ENCODE measurements at places on chromosomes 3 and 15.

GRCh38 chr15:69056365-69056764 lies 41.9 kb downstream of the NOX5 start:
- DNase-seq = peak; percentile 61

GRCh38 chr15:73941871-73942635 lies 15.8 kb downstream of the LOXL1 start:
- DNase-seq = no peak

DNA sequence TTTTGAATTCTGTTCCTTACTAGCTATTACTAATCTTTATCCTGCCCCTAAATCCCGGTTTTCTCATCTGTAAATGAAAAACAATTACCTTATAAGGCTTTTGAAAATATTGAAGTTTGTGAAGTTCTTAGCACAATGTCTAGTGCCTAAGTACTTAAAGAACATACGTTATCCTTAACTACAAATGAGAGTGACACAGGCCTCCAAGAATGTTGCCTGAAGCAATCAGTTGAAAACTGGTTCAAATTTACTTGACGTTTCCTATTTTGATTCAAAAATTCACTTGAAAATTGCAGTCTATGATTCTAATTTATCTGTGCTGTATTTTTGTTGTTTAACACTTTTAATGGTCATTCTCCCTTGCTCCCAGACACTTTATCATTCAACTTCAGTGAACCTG lies 3.2 kb downstream of the SENP7 start:
- DNase-seq = no peak

- DNase-seq = no peak
Observed at GRCh38 chr3:62209101-62209500, 164.2 kb downstream of the FEZF2 start.

- DNase-seq = no peak
Observed at GRCh38 chr3:60469481-60469880, 781.8 kb downstream of the FHIT start.

DNA sequence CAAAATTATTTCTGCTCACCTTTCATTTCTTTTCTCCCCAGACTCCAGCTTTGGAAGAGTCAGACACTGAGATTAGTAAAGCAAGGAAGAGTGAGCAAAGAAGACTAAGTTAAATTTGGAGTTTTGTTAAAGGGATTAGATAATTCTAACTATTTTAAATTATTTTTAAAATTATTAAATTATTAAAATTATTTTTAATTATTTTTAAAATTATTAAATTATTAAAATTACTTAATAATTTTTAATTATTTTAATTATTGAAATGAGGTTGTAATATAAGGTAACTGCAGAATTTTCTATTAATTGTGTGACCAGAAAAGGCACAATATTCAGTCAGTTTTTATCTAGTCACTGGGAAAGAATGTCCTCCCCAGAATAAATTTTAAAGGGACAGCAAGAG lies 185.0 kb upstream of the EOMES start:
- no peak for DNase-seq

GRCh38 chr3:149872589-149872988 lies 59.6 kb downstream of the RNF13 start:
- no peak for DNase-seq

DNA sequence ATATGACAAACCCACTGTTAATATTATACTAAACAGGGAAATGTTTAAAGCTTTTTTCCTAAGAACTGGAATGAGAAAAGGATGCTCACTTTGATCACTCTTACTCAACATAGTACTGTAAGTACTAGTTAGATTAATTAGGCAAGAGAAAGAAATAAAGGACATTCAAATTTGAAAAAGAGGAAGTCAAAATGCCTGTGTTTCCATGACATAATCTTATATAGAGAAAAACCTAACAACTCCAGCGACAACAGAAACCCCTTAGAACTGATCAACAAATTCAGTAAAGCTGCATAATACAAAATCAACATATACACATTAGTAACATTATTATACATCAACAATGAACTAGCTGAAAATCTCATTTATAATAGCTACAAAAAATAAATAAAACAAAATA lies 200.6 kb upstream of the ROBO1 start:
- DNase-seq = no peak

DNA sequence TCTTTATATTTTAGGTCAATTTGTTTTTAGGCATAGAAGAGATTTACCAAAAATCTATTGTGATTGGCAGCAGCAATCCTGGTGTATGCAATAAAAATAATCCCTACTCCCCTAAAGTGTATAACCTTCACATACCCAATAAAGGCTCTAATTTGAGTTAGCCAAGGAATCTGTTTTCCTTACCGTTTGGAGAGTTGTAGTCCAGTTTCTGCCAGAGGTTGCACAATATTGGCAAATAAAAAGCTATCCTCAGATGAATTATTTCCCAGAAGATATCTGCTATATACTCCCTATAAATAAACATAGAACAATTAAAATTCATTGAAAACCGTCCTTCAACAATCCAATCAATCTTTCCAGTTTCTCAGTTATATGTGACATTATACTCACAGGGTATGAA lies 31.1 kb downstream of the ACKR4 start:
- DNase-seq = no peak

DNA sequence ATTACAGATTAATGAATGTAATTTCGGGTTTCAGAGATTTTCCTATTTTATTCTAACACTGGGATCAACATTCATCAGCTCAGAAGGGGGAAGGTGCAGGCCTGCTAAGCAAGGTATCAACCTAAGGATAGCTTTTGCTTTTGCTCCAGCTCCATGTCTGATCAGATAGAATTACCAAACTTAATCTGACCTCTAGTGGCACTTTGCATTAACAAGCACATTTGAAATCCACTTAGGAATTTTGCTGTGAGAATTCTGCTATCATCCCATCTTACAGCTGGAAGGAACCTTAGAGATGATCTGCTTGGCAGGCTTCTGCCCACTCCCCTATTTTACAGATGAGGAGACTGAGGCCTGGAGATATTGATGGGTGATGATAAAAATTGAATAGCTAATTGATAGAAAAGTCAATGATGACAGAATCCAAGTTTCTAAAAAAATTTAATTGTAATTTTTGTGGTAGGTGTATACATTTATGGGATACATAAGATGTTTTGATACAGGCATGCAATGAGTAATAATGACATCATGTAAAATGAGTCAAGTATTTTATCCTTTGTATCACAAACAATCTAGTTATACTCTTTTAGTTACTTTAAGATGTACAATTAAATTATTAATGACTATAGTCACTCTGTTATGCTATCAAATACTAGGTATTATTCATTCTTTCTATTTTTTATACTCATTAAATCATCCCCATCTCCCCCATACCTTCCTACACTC lies 209.2 kb upstream of the ZPLD1 start:
- DNase-seq = peak; percentile 80

DNA sequence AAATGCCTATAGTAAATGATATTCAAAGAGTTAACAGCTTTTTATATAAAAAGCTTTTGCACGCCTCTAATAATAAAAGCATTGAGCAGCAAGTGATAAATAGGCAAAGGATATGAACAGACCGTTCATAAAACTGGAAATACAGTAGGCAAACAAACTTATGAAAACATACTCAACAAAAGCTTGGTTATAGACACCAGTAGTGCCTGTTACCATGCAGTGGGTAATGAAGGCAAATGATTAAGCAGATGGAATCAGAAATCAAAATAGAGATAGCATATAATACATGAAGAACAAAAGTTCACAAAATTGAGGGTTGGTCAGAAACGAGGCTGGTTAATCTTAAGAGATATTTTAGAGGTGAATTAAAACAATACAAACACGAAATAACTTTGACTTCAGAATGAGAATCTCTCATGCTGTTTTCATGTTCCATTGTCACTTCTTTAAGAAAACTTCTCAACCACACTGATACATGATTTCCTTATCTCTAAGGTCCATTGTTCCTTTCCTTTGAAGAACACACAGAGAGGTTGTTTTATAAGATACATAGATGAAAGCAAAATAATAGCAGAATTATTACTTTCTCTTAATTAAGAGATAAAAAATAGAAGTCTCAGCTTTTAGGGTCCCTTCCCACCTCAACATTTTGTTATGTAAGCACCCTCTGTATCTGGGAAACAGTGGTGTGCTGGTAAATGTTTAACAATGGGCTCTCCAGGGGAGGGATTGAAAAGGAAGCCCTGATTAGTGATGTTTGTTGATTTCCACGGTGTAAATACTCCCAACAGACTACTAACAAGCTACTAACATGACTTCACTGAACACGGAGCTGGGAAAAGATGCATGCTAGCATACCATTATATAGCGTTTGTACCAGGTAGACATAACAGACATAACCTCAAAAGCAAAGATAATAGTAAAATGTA lies 12.6 kb downstream of the RASGRP1 start:
- DNase-seq = no peak

DNA sequence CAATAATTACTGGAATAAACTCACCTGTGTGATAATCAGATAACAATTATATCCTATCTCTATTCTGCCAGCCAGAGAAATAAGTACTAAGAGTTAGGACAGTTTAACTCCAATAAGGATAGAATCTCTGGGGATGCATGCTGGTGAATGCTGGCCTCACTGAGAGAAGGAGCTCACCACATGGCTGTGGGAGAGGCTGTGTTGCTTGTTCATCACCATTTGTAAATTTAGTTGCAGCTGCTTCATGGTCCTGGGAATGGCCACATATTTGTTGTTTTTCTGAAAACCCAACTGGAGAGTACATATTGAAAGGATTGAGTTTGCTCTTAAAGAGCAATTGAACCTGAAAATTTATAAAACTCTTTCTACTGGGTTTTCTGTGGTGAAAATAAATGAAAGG lies 207.3 kb downstream of the NECTIN3 start:
- peak; percentile 7 for DNase-seq

DNA sequence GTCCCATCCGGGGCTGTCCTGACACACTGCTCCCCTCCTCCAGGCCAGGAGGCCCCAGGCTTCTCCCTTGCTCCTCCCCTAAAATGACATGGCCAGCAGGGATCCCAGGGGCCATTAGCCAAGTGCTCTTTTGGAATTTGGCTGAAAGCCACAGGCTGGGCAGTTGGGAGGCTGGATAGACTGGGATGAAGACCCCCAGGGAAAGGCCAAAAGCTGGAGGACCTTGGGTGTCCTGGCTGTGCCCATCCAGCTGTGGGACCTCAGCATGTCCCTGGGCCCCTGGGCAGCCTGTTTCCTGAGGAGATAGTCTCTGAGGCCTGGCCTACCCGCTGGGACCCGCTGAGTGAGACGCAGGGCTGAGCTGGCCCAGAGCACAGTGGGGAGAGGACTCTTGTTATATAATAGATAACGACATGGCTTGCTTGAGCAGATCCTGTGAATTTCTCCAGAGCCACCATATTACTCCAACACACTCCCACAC lies 5.7 kb upstream of the PDE8A start:
- no peak for DNase-seq

DNA sequence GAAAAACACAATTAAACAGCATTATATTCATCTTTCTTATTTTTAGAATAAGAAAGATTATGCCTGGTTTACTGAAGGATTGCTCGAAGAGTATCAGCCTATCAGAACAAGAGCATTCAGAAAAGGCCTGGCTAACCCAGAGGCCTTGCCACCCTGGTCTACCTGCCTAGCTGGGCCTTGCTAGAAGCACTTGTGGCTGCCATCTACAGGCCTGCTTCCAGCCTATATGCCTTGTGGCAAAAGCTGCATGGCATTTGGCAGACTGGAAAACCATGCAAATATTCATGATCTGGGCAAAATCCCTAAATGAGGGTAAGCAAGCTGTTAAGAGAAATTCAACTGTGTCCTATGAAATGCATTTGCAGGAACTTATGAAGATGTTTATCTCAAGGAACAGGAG lies 9.3 kb upstream of the ATP13A4 start:
- peak; percentile 42 for DNase-seq

- DNase-seq = no peak
Observed at GRCh38 chr15:37058316-37058985, 41.9 kb downstream of the MEIS2 start.

DNA sequence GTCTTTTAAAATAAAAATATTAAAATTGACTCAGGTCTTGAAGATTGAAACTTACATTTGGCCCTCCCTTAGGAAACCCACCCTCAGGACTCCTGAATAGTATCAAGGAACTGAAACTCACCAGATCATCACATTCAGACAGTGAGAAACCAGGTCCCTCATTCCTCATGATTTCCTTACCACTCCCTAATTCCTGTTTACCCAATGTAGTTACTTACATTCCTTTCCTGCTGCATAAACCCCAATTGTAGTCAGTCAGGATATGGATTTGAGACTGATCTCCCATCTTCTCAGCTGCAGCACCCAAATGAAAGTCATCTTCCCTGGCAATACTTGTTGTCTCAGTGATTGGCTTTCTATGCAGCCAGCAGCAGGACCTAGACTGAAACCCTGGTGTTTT lies 8.6 kb downstream of the ATP13A4 start:
- no peak for DNase-seq

GRCh38 chr15:62619526-62619925 lies 423.0 kb upstream of the TPM1 start:
- no peak for DNase-seq

DNA sequence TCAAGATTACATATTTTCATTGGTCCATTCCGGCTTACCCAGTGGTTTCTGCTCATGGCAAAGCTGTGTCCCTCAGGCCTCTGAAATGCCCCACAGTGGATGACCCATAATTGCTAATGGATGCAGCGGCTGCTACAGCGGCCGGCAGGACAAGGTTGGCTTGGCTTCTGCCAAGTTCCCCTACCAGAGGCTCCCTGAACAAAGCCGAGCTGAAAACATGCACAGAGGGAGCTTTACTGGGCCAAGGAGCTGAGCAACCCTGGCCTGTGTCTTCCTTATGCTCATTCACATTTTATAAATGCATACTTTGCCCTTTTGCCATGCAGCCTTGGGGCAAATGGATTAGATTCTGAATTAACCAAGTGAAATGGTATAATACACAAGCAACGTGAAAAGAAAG lies 150.5 kb downstream of the NTRK3 start:
- no peak for DNase-seq

DNA sequence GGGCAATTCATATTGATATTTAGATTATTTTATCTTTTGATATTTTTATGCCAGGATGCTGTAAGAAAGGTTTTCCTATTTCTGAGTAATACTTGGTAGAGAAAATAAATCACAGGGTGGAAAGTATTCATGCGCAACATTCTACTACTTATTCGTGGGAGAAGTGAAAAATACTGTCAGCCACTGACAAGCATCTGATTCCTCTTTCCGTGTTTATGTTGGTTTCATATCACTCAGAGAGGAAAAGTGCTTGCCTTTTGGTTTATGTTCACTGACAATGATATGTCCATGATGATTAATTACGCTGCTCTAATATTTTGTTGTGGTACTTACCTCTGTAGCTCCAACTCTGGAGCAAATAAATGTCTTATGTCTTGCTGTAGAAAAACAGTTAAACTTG lies 429.4 kb downstream of the EDEM1 start:
- no peak for DNase-seq

DNA sequence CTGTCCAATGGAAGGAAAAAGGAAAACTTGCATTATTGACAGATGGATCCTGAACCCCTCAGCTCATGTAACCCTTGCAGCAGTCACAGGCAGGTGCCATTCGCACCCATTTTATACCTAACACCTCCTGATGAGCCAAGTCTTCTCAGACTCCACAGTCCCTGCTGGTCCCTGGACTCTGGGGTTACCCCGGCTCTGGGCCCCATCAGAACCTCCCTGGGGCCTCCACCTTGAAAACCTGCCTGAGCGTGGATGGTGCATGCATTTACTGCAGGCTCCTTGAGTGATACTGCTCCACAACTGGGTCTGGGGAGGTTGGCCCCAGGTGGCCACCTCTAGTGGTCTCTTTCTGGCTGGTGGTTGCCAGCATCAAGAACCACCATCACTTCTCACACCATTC lies 15.9 kb upstream of the DOCK3 start:
- no peak for DNase-seq

Measured in DMS53 (cell line).